ENCODE measurements at places on chromosomes 5 and 9.

DNA sequence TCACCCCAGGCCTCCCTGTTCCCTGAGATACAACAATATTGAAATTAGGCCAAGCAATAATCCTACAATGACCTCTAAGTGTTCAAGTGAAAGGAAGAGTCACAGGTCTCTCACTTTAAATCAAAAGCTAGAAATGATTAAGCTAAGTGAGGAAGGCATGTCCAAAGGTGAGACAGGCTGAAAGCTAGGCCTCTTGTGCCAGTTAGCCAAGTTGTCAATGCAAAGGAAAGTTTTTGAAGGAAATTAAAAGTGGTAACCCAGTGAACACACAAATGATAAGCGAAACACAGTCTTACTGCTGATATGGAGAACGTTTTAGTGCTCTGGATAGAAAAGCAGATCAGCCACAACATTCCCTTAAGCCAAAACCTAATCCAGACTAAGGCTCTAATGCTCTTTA is 39.8 kb downstream of the PTAR1 start:
- DNase-seq = no peak

DNA sequence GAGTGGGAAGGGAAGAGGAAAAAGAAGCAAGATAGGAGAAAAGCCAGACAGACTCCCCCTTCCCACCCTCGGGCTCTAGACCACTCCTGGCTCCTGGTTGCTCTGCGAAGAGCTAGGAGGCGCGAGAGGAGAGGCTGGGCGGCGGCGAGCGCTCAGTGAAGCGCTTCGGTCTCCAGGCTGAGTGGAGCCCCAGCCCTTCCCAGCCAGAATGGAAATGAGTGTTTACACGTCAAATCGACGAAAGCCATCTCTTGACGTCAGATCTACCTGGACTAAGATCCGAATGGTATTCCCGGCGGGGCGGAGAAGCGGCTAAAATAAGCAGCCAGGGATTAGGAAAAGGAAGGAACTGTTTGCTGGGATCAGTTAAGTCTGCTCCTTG is at the start of gene PCSK1:
TSS of gene PCSK1 (minus strand) at position 183 of the 382 bp plus-strand sequence. CDS start 206 bp downstream, outside the sequence.
- no peak for DNase-seq

GRCh38 chr9:135818718-135819475 is 88.4 kb downstream of the CAMSAP1 start:
- no peak for DNase-seq

DNA sequence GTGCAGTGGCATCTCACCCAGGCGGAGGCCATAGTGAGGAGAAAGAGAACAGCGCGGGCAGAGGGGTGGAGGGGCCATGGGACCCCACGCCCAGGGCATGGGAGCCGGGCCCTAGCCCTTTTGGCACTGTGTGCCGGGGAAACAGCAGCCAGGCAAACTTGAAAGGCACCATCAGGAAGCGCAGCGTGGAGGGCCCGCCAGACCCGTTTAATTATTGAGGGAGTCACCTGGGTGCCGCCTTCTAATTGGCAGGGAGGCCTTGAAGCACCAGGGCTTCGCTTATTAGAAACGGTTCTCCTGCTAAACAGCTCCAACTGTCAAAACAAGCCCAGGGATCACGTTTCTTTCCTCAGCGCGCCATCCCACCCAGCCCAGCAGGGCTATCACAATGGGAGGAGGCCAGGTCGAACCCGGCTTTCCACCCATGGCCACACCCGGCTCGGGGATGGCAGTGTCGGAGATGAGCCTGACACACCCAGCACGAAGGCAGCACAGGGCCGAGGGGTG is 104.6 kb upstream of the SARDH start:
- DNase-seq = no peak

DNA sequence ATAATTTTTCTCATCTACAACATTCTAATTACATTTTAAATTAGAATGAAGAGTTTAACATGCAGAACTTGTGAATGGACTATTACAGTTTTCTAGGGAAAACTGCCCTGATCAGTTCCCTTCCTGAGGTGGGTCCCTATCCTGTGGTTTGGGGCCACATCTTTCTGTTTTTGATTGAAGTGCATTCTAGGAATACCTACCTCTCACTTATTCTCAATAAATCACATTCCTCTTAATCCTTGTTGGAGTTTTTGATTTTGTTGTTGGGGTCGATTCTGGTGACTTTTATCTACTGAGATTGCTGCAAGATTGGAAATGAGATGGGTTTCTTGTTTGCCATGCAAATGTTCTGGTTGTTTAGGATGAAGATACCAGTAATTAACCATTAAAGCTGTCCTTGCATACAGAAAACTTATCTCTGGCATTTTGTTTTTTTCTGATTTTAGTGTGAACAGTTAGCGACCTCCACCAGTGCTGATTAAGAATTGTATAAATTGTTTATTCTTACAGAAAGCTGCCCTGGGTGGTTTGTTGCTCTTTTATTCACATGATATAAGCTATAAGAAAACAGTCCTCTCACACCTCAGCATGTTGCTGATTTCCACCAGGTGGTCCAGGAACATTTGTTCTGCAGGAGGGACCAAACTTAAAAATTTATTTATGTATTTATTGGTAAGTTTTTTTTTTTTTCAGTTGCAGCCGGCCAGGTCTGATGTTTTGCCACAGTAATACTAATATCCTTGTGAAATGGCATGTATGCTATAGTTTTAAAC is 269.9 kb downstream of the FANCC start:
- DNase-seq = no peak

GRCh38 chr5:174734571-174735497 is 10.5 kb downstream of the MSX2 start:
- DNase-seq = no peak

DNA sequence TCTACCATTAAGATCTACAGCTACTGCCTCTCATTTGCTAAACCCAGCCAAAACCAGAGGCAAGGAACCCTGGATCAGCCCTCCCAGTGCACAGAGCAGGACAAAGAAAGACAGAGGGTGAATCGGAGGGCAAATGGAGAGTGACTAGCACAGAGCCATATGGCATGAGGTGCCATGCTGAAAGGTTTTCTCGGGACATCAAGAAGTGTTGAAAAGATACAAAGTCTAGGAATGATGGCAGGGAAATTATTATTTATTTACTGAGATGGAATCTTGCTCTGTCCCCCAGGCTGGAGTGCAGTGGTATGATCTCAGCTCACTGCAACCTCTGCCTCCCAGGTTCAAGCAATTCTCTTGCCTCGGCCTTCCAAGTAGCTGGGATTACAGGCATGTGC is 19.3 kb downstream of the SLC1A1 start:
- DNase-seq = no peak

DNA sequence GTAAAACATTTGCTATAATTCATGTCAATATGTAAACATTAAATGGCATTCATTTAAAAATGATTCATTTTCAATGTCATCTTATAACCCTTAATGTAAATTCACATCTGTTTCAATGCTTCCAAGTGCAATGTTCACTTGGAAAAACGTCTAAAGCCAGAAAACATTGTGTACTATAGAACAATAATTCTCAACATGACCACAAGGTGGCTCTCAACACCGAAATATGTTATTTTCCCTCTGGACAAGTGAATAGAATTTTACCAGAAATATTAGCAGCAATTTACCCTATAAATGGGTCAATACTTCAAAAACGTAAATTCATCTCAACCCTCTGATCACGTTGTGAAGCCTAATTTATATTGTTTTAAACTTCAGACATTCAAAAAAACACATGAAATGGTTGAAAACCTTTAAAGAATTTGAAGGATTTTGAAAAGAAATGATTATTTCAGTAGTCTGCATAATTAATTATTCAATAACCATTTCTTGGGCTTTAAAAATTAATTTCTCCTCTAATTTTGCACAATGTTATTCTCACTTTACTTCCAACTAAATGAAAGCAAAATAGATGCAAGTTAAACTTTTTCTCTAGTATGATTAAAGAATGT is 11.0 kb downstream of the CDH10 start:
- peak; percentile 5 for DNase-seq

DNA sequence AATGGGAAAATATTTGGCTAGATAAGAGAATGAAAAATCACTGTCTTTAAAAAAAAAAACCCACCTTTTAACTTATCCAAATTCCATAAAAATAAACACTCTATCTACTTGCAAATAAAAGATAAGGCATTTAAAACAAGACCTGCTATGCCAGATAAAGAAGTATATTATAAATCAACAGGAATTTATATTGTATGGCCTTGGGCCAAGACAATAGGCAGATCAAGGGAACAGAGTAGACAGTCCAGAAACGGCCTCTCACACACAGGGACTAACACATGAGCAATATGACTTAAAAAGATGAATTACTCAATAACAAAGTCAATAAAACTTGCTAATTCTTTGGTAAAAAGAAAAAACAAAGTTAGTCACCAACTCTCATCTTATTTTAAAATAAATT is 34.7 kb upstream of the ICE1 start:
- DNase-seq = no peak

- DNase-seq = no peak
Observed at GRCh38 chr5:17918373-17919104, 284.3 kb downstream of the TAF11L14 start.

- DNase-seq = no peak
Observed at GRCh38 chr9:77960356-77961153, 71.1 kb downstream of the GNAQ start.

DNA sequence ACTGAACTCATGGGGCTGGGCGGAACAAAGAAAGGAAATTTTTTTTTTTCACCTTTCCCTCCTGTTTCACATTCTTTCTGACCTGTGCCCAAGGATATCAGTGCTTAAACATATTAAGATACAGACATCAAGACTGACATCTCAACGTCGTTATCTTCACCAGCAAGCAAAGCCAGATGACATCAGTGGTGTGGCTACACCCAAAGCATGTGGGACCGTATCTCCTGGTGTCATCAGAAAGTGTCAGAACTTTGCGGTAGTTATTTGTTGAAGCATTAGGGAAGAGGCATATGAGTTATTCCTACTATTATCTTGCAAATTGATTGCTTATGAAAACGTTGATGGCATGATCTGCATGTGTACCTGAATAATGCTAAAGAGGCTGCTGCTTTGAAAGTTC is 487.4 kb downstream of the TLE4 start:
- DNase-seq = no peak

- no peak for DNase-seq
Observed at GRCh38 chr5:148978370-148979082, 84.3 kb downstream of the SH3TC2 start.

- no peak for DNase-seq
Observed at GRCh38 chr5:63916786-63917185, 45.5 kb downstream of the HTR1A start.

- DNase-seq = no peak
Observed at GRCh38 chr9:28092981-28093936, 520.0 kb upstream of the C9orf72 start.

GRCh38 chr5:132477784-132478365 is 12.7 kb downstream of the IRF1 start:
- peak; percentile 64 for DNase-seq

- DNase-seq = no peak
Observed at GRCh38 chr5:88952344-88952743, 69.4 kb upstream of the MEF2C start.

DNA sequence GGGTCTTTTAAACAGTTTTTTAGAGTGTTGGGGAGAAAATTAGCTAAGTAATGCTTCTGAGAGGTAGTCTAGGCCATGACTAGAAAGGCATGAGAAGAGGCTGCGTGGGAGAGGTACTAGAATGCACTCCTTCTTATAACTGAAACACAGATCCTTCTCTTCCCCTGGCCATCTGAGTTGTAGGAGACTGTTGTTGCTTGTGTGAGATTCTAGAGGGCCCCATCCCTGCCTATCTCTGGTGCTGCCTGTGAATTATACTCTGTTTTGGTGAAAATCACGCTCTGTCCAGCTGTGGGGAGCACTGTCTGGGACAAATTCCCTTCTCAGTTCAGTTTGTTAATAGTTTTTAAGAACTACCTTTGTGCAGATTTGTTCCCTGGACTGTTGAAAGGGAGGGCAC is 37.5 kb downstream of the MAP1B start:
- no peak for DNase-seq

DNA sequence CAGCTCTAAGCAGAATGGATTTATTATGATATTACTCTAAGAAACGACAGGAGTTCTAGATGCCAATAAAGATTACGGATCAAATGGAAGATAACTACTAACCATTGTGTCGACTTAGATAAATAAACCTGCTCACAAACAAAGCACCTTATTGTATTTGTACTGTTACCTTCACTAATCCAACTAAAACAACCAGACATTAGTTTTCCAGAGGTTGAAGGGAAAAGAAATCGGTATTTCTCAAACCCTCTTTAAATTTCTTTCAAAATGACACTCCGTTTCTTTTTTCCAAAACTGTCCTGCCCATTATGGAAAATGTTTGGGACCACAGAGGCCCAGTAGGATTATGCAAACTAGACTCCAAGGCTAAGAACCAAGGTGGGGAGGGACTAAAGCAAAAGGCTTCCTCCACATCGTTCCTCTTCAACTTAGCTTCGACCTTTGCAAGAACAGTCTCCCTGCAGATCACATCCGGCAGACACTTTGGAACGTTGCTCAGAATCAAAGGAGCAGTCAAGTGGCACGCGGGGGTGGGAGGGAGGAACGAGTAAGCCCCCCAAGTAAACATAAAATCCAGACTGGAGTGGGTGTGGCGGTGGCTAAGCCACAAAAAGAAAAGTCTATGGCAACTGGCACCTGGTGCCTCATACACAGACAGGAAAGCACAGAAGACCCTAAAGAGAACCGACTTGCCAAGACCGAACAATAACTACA is 2.7 kb downstream of the MLLT3 start:
- DNase-seq = peak; percentile 8

DNA sequence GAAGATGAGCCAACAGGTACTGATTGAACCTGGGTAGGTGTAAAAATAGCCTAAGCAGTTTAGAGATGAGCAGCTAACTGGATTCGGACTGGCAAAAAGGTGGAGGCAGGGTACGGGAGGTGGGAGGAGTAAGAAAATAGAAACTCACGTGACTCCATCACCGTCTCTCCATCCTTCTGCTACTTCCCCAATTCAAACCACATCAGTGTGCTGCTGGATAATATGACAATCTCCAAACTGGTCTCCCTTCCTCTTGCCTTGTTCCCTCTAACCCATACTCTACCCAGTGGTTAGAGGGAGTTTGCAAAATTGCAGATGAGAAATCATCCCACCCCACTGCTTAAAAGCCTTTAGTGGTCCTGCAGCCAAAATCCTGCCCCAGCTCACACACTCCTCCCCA is 42.7 kb downstream of the RIGI start:
- no peak for DNase-seq

DNA sequence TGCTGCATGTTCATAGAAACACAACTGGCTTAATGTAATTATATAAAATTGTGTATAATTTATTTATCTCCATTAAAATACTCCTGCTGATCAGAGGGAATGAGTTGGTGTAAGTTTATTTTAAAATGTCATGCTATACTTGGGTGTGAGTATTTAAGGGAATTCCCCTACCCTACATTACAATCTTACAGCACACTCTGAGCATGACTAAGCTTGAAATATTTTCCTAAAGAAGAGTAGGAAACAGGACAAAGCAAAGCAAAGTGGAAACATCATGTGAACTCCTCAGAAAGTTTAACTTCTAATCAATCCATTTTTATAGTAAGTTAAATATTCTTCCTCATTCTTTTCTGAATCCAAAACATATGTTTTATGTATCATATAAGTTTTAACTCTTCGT is 1271.3 kb downstream of the EFNA5 start:
- DNase-seq = no peak

- no peak for DNase-seq
Observed at GRCh38 chr9:35798658-35799374, 7.4 kb downstream of the NPR2 start.

- no peak for DNase-seq
Observed at GRCh38 chr5:169595172-169595820, 11.7 kb downstream of the SPDL1 start.

Measured in CD4-positive, alpha-beta T cell (primary cell).